NCI-H510A (cell line): ENCODE measurements at places on chromosomes 7 and 10.

- no peak for DNase-seq
Observed at GRCh38 chr7:36855330-36855729, 131.0 kb upstream of the AOAH start.

DNA sequence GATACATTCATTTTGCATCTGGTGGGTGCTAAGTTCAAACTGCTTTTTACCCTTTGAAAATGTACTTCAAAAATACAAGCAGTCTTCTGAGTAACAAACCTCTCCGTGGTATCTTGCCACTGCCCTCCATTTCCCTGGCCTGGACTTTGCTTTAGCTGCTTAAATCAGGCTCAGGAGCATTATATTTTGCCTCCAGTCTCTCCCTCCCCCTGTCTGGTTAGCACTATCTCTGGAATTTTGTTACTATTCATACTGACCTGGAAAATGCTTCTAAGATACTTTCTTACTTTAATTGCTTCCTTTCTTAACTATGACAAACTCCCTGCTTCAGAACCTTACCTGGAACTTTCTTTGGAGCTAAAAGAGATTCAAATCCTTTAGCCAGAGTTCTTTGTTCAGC lies 369.8 kb downstream of the GFRA1 start:
- DNase-seq: no peak

GRCh38 chr7:19567011-19567410 lies 141.8 kb downstream of the POLR1F start:
- DNase-seq: no peak

- DNase-seq: no peak
Observed at GRCh38 chr10:113069595-113069994, 119.5 kb downstream of the TCF7L2 start.

DNA sequence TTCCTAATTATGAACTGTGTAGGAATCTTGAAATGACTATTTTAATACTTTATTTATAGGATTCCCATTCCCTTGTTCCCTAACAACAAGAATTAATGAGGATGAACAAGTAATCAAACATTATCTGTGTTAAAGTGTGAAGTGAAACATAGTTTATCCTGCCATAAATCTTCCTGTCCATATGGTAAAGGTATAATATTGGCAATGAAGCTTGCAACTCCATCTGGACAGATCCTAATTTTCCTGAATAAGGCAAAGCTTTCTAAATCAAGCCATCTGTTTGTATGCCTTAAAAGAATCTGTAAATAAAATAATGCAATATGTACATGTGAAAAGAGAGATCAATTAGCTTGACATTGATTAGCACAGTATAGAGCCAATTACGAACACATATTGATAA lies 529.0 kb downstream of the ANKRD7 start:
- no peak for DNase-seq

GRCh38 chr10:69459893-69460575 lies 8.8 kb downstream of the TSPAN15 start:
- DNase-seq: no peak

GRCh38 chr7:46572691-46573090 lies 651.6 kb upstream of the IGFBP3 start:
- no peak for DNase-seq

DNA sequence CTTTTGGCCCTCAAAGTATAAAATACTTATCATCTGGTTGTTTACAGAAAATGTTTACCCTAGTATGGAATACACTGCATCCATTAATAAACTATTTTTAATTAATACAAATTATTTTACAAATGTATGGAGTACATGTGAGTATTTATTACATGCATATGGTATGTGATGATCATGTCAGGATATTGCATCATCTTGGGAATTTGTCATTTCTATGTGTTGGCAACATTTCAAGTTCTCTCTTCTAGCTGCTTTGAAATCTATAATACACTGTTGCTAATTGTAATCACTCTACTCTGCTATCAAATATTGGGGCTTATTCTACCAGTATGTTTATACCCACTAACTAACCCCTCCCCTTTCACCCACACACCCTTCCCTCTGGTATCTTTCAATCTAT lies 103.9 kb upstream of the THSD7A start:
- no peak for DNase-seq

DNA sequence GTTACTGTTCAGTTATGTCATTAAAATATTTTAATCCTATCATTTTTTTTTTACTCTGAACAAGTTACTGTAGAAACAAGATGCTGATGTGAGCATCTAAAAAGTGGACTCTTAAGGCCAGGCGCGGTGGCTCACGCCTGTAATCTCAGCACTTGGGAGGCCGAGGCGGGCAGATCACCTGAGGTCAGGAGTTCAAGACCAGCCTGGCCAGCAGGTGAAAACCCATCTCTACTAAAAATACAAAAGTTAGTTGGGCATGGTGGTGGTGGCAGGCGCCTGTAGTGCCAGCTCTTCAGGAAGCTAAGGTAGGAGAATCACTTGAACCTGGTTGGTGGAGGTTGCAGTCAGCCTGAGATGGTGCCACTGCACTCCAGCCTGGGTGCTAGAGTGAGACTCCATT lies 2.9 kb downstream of the WAC start:
- no peak for DNase-seq

DNA sequence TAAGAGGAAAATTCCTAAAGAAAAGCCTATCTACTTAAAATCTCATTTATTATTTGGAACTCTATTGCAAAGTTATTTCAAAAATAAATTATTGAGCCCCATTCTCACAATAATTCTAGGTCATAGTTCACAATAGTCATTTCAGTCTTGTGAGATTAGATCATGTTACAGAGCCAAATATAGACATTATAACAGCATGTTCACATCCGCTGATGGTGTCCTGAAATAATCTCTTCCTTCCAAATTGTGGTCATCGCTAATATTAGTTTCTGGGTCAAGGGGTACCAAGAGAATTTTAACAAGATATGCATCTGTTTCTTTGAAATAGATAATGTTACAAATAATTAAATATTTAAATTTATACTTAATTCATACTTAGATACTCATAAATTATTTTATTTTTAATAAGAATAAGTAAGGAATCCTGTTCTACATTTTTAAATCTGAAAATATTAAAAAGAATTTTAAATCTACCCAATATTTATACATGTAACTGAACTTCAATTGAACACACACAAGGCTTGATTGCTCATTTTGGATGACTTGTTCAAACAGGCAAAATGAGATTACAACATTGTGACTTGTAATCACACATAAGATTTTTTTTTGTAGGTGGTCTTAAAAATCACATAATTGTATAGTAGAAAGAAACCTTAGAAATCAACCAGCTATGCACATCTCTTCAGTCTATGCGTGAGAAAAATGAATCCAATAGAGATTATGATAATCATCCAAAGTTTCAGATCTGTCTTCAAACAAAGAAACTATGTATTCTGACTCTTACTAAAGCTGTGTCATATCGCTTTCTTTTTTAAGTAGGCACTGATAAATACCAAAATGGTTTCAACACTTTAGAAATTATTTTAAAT lies 13.1 kb downstream of the GNAT3 start:
- no peak for DNase-seq

DNA sequence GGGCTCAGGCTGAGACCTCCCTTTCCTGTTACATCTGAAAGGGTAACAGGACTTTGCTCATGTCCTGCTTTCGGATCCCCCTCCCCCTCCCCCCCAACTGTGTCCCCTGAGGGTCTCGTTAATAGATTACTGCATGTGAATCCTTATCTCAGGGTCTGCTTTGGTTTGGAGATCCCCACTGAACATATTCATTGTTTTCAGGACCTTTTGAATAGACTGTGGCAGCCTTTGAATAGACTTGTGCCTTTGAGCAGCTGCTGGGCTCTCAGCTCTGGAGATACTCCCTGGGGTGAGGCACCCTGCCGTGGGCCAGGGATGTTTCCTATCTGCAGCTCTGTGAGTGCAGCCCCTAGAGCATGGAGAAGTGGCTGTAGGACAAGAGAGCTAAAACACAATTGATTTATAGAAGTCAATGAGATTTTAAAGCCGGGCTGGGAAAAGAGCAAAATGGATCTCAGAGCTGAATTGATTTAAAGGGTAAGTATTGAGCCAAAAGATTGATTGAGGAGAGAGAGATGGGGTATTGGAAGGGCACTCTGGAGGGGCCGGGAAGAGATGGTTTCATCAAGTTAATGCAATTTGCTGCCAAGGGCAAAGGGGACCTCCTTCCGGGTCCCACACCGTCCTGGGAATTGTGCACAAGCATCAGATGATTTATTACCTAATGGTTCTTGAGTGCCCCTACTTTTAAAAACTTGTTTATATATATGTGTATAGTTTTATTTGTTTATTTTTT lies 9.9 kb downstream of the ARHGAP22 start:
- DNase-seq: peak; percentile 75

GRCh38 chr7:149175150-149175549 lies 20.2 kb upstream of the ZNF282 start:
- DNase-seq: no peak

GRCh38 chr10:27692663-27693062 lies 53.0 kb downstream of the MKX start:
- DNase-seq: no peak

- no peak for DNase-seq
Observed at GRCh38 chr7:150951521-150951920, 26.6 kb downstream of the KCNH2 start.

DNA sequence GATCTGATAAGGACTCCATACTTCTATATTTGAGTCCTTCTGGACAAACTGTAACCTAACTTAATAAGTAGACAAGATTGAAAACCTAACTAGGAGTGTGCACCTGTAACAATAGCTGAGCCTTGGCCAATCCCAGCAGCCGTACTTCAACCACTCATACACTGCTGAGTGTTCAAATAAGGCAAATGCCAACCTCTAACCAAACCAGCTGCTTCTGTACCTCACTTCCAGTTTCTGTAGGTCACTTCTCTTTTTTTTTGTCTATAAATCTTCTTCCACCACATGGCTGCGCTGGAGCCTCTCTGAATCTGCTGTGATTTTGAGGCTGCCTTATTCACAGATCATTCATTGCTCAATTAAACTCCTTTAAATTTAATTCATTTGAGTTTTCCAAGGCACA lies 753.2 kb downstream of the DNAJB9 start:
- DNase-seq: no peak

DNA sequence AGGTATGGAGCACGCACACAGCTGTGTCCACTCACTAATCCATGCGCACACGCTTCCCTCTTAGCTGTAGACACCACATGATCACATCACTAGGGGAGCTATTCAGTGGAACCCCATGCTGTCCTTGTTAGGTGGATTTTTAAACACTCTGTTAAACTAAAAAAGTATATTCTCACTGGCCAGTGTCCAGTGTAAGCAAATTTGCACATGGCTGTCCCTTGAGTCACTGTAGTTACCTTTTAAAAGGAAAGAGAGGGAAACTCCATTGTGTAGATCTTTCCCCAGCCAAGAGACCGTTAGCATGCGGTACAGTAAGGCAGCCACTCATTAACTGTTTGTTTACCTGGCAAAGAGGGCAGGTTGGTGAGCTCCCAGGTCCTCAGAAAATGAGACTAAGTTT lies 81.6 kb upstream of the INSYN2A start:
- no peak for DNase-seq

DNA sequence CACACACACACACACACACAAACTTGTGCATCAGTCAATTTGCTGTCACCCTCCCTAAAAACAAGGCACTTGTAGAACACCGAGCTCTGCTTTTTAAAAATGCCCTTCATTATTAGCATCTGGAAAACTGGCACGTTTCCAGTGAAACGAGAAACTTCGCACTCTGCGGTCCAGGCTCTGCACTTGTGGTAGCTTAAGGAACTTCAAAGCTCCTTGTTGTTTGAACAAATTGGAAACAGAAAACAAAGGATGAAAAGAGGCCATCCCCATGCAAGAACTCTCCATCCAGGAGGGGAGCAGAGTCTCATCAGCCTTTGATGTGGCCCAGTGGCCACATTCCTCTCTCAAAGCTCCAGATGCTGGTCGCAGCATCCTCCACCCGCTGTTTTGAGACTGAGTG lies 105.1 kb downstream of the C10orf90 start:
- DNase-seq: peak; percentile 43

DNA sequence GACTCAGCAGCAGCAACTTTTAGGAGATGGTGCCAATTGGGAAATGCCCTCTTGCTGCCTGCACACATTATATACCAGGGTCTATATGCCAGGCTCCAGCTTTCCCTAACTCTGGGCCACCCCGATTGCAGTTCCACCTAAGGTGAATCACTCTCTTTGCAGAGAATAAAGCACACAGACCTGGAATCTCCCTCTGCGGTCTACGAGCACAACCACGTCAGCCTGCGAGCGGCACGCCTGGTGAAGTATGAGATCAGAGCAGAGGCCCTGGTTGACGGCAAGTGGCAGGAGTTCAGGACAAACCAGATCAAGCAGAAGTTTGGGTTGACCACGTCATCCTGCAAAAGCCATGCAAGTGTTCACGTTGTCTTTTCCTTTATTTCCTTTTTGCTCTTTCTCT lies 38.2 kb upstream of the PLEKHA1 start:
- DNase-seq: no peak

GRCh38 chr7:43531700-43532099 lies 51.2 kb upstream of the STK17A start:
- no peak for DNase-seq

- no peak for DNase-seq
Observed at GRCh38 chr10:12337453-12338372, 11.6 kb upstream of the CAMK1D start.

GRCh38 chr10:72030762-72031543 lies 57.4 kb downstream of the SPOCK2 start:
- DNase-seq: no peak

DNA sequence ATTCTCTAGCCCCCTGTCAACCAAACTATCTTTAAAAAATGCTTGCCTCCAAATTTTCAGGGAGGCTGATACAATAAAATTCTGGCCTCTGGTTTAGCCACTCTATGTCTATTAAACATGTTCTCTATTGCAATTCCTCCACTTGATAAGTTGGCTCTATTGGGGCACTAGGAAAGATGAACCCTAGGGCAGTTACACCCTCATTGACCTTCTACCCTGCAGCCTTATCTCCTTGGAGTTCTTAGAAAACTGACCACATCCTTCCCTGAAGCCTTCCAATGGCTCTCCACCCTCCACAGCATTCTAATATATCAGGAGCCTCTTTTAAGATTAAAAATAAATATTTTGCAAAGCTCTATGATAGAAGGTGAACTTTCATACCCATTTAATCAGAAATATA lies 30.6 kb downstream of the SVOPL start:
- no peak for DNase-seq

- DNase-seq: no peak
Observed at GRCh38 chr10:17878896-17879295, 69.7 kb downstream of the MRC1 start.

DNA sequence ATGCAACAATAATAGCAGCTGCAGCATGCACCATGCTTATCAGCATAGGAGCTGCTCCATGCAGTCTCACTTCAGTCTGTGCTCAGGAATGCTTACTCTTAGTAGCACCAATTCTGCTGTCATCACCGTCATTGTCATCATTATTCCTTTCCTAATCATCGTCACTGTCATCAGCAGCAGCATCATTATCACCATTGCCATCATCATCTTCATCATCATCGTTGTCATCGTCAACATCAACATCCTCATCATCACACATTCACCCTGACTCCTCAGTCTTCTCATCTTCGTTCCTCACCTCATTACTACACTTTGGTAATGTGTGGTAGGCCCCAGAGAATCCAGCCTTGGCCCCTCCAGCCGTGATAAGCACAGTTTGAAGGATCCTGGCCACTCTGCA lies 545.0 kb downstream of the TNS3 start:
- no peak for DNase-seq
